ENCODE measurements at places on chromosomes 4 and X.

DNA sequence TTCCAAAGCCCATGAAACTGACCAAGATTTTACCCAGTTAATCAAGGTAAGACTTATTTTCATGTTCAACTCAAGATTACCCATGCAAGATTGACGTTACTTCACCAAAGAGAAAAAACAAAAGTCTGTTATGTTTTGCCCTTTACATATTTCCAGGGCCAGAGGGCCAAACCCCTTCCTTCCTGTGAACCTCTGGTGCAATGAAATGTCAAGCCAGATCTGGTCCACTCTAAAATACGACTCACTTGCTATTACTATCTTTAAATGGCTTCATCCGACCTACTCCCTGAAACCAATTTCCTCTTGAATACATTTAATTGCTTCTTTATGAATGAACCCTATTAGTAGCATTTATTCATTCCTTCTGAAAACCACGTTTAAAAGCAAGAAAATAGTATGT is 33.0 kb downstream of the TSPAN5 start:
- no peak for DNase-seq

- DNase-seq = no peak
Measured at GRCh38 chrX:20511792-20512191, 245.1 kb upstream of the RPS6KA3 start.

DNA sequence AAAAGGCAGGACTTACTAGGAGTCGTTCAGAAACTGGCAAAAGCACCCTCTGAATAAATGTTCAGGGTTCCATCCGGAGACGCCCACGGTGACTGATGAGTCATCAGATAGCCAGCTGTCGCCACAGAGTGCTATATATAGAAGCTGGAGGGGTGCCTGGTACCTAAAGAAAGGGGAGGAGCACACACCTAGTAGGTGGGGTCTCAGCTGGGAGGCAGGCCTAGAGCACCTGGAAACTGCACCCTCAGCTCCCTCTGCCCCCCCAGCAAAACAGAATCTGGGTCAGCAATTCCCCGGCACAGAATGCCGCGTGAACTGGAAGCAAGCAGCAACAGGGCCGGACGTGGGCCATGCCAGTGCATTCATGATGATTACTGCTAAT is 242.0 kb downstream of the BCOR start:
- DNase-seq = peak; percentile 93

DNA sequence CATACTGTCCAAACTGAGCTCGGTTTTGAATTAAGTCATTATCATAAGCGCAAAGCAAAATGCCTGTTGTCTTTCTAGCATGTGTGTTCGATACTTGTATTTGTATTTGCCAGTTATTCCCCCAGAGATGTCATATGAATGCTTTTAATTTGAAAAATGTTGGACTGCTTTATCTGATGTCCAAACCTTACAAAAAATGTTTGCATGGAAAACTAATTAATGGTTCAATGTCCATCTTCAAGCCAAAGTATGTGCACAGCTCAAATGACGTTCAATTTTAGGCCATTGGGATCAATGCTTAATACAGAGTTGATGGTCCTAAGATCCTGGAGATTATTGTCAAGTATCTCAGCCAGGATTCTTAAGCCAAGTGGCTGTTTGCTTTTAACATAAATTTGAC is 17.2 kb upstream of the HPGDS start:
- DNase-seq = no peak

- DNase-seq = no peak
Measured at GRCh38 chrX:68658530-68658929, 11.1 kb downstream of the STARD8 start.

- no peak for DNase-seq
Measured at GRCh38 chr4:79147251-79147650, 178.6 kb downstream of the NAA11 start.

DNA sequence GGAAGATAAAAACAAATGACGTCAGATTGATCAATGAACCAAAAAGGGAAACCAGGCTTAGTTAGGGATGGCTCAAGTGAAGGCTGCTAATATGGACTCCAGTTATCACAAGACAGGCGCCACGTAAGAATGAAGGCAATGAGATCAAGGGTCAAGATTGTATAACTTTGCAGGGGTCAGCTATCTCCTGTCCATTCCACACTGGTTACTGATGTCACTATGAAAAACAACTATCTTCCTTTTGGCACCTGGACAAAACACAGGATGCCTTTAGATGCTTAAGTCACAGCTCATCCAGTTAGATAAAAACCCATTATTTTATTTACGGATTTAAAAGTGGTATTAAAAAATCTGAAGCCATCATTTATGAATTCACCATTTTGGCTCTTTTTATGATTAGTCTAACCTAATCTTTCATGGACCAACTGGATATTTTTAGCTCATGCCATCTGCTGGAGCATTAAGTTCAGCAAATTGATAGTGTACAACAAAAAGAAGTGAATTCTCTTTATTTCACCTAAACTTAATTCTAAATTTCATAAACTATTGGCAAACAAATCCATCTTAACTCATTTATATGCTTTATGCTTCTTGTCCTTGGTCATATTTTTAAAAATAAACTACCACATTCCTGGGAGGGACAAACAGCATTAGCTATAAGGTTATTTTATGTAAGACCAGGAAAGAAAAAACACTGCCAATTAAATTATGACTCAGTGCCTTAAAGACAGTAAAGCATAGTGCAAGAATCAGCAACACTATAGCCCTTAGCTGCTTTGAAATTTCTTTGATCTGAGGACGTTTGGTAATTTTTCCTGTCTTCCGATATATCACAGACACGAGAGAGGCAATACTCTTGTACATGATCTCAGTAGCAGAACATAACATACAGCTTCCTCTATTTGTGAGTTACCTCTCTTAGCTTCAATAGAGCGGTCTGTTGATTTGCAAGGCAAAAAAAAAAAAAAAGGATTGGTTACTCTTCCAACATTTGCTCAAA is 27.0 kb downstream of the DHX15 start:
- no peak for DNase-seq

DNA sequence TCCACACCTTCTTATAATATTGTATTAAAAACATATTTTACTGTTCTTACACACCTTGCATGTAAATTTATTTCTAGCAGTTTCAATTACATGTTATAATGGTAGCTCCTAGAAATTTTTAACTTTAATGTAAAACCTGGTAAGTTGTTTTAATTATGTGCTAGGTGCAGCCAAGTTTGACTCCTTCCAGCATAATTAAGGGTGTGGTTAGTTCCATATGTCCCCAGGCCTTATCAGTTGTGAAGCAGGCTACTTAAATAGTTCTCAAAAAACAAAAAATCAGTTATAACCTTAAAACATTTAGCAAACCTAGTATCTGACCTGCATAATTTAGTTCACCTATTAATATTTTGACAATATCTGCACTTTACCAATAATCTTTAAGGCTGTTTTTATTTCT is 26.9 kb upstream of the PASD1 start:
- DNase-seq = no peak

- DNase-seq = no peak
Measured at GRCh38 chrX:9875801-9876200, 89.6 kb downstream of the SHROOM2 start.

GRCh38 chrX:72121383-72121782 is 10.3 kb downstream of the RTL5 start:
- no peak for DNase-seq

DNA sequence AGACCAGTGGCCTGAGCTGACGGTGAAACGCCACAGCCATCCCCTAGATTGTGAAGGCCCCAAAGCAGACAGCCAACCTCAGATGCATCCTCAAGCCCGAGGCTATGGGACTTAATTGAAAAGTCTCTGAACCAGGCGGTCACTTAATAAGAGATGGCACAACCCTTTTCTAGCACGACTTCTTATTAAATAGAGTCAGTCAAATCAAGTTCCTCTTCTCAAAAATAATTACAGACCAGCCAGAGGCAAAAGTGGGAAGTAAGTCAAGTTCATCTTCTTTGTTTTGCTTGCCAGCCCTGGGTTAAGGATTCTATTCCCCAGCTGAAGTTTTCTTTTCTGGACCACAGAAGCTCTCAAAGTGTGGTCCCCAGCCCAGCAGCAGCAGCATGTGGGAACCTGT is 9.7 kb upstream of the SH3KBP1 start:
- no peak for DNase-seq

- no peak for DNase-seq
Measured at GRCh38 chr4:112083587-112084347, 61.5 kb upstream of the FAM241A start.

DNA sequence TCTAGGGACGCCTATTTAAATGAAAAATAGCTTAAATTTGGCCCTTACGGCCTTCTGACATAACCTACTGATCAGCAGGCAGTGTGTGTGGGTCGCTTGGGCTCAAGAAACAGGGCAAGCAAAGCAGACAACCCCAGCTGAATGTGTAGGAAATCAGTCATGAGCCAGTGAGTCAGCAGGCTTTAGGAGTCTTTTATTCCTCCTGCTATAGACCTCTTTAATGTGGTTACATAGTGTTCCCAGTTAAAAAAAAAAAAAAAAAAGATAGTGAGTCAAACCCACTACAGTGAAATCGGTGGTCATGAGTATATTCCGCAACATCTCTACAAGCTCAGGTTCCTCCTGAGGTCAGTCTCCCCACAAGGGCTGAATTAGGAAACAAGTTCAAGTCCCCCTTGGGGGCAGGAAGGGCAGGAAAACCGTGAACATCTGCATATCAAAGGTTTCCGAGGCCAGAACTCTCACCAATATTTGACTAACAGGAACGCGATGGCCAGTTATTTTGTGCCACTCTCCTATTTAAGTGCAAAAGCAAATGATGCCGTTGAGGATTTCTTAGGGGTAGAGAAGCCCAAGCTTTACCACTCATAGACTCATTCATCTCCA is 32.7 kb downstream of the ACSL1 start:
- no peak for DNase-seq

DNA sequence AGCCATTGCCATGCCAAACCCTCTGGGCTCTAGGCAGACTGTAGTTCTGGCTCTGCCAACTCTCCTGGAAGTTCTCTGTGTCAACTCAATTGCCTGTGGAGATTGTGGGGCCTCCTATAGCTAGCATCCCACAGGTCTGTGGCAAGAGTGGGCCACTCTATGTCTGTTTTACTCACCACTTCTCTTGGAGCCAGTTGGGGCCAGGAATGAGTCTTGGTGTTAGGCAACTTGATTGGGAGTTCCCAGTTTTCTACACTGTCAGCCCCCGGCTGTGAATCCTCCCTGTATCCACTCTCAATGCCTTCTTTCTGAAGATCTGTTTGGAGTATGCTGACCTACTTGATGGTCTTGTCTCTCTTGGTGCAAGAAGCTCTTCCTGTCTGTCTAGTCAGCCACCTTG is 48.2 kb upstream of the EPGN start:
- DNase-seq = no peak

DNA sequence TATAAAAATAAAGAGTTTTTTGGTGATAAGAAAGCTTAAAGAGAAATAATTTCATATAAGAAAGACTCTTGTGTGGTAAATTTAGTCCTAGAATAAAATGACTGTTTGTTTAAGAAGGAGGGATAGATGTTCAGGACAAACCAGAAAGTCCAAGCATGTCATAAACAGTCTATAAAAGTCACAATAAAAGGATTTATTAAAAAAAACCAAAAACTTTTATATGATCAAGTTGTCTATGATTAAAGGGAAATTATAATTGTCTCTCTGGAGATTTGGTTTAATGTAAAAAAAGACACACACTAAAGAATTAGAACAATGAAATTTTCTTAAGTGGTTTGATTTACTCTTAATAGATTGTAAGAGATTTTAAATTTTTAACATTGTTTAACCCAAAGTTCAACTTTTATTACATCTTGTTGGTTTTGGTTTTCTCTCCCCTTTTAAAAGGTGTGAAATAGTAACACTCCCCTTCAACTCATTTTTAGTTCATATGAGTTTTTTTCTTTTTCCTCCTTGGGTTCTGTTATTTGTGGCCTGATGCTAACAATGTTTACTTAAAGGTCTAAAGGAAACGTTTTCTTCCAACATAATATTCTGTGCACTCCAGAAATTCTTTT is 89.7 kb downstream of the PDHA2 start:
- DNase-seq = no peak

DNA sequence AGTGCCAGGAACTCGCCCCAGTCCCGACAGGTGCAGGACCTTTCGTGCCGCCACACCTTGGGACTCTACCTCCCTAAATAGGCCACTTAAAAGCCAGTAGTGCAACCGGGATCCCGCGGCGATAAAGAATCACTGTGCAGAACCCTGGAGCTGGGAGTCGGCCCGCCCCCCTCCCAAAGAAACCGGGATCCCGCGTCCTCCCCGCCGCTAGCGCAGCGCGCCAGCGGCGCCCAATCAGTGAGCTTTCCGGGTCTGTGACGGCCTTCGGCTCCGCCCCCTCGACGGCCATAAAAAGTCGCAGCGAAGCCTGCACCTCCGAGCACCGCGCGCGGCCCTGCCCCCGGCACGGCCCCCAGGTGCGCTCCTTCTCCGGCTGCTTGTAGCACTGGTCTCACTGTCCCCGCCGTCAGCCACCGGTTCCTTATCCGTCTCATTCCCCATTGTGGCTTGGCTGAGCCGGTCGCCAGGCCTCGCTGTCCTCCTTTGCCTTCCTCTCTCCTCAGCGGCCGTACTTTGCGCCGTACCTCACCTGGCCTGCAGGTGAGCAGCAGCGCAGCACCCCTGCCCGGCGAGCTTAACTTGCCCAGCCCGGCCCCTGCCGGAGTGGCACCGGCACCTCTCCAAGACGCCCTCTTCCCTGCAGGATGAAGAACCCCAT is at the start of gene LRAT:
TSS of gene LRAT (plus strand) at position 318 of the 658 bp plus-strand sequence. CDS start at position 645, 327 bp downstream.
- peak; percentile 17 for DNase-seq

DNA sequence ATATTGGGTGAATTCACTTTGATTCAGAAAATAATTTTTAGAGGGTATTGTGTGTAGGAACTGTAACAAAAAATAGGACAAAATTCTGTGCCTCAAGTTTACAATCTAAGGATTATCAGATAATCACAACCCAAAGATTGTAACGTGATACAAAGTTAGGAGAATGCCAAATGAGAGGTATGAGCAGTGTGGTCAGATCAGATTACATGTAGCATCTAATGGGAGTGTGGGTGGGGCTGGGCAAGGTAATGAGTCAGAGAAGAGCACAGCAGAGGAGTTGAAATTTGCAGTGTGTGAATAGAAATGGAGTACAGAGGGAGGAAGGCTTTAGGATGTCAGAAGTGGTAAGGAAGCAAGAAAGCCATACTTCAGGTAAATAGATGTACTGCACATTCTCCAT is 103.4 kb upstream of the TEX13A start:
- DNase-seq = no peak

- no peak for DNase-seq
Measured at GRCh38 chr4:95596676-95597075, 47.9 kb upstream of the UNC5C start.

GRCh38 chrX:151398346-151398745 is 1.3 kb downstream of the VMA21 start:
- DNase-seq = no peak

- no peak for DNase-seq
Measured at GRCh38 chrX:19245711-19246269, 97.9 kb upstream of the PDHA1 start.

- DNase-seq = no peak
Measured at GRCh38 chr4:152156442-152156841, 379.4 kb downstream of the FBXW7 start.

- DNase-seq = no peak
Measured at GRCh38 chr4:156335721-156336120, 382.1 kb upstream of the CTSO start.
